ENCODE measurements at places on chromosomes 6 and 20.

DNA sequence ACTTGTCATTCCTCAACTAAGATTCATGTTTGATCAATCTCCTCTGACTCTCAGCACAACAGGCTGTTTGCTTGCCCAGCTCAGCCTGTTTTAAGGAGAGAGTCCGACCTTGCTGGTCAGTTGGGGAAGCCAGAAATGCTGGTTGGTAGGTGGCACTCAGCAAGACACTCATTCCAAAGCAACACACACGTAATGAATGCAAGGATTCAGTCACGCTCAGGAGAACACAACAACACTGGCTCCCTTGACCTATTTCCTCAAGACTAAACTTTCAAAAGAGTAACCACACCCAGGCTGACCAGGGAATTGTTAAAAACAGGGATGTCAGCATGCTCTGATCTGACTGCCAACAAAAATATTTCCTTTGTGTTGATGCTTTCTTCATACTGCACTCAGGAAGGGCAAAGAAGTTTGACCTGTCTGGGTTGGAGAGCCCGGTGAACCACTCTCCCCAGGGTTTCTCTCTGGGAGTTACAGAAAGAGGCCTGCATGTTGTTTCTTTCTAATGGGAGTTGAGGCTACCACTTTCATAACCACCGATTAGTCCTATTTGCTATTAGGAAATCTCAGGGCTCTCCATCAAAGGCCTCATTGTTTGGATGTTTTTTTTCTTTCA is 25.6 kb upstream of the PREP start:
- no peak for DNase-seq

DNA sequence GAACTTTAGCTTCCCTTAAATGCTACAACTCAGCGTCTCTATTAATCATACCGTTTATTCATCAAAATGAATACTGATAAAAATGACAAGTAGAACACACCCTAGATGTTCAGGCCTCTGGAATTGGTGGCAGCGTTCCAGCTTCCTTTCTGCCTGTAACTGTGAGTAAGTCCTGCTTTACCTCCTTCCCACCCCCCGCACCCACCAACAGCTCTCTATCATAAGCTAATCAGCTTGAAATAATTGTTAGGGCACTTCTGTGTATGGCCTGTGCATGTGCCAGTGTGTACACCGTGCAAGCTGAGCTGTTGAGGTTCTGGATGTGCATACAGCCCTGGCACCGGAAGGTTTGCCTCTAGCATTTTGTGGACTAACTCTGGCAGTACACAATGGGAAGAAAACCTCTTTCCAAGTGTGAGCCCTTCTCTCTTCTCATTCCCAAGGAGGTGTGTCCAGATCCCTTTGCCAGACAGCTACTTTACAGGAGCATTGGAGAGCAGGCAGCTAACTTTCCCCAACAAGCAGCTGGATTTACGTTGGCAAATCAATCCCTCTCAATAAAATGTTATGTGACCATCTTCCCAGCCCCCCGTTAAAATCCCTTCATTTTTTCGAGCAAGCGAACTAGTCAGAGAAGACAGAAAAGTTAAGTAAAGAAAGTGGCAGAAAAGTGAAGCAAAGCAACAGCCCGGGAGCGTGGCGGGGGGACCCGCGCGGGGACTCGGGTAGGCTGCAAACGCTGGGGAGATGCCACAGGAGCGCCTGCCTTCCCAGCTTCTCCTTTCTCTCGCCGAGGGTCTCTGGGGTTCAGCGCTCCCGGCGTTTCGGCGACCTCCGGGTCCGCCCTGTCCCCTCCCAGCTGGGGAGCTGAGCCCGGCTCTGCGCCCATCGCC is 803 bp upstream of the ADGRG6 start:
- DNase-seq, result no peak

DNA sequence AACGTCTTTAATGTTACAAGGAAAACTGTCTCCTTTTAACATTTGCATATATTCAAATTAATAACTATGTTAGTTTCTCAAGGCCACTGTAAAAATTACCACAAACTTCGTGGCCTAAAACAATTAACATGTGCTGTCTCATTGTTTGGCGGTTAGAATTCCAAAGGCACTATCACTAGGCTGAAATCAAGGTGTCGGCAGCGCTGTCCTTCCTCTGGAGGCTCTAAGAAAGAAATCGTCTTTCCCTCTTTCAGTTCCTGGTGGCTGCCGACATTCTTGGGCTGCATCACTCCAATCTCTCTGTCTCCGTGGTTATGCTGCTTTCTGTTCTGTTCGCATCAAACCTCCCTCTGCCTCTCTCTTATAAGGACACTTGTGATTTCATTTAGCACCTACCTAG is 4.2 kb downstream of the TPD52L1 start:
- no peak for DNase-seq

GRCh38 chr6:136111831-136112230 is 138.3 kb downstream of the MTFR2 start:
- DNase-seq, result no peak

DNA sequence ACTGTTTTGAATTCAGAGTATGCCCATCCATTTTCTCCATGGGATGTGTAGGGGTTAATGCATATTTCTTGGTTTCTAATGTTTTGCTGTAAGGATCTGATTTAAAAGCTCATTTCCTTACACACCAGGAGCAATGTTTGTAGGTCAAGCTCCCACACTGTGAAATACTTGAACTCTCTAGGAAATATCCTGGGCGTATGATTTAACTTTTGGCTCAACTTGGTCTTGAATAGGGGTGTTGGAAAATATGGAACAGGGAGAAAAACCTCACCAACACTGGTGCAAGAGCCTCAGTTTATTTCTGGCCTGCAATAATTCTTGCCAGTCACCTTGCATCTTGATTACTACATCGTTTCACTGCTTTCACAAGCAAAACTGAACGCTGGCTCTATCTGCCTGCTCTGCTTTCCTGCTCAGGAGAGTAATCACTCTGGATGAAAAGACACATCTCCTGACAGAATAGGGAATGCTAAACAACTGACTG is 25.1 kb upstream of the RFPL4B start:
- no peak for DNase-seq

- no peak for DNase-seq
Measured at GRCh38 chr6:75935473-75935793, 137.0 kb downstream of the IMPG1 start.

DNA sequence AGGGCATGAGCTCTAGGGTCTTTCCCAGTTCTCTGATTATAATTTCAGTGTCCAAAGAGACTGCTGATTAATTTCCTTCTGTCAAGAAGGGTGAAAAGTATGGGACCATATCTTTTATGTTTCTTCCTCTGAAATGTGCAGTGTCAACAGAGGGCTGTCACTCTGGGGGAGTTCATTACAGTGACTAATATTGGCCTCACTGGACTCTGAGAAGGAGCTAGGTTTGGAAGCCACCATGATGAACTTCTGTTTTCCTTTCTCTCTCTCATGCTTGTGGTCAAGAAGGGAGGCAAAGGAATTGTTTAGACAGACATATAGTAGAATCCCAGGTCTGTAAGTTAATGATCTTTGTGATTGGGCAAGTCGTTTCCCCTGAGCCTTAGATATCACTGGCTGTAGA is 41.8 kb upstream of the BMP6 start:
- DNase-seq, result no peak

- peak; percentile 1 for DNase-seq
Measured at GRCh38 chr6:47308552-47309290, 984 bp downstream of the TNFRSF21 start.

GRCh38 chr6:146697921-146698320 is 99.1 kb downstream of the ADGB start:
- DNase-seq, result no peak

GRCh38 chr6:3355358-3356055 is 96.8 kb downstream of the PSMG4 start:
- no peak for DNase-seq

- DNase-seq, result no peak
Measured at GRCh38 chr6:89640804-89641203, 2.3 kb upstream of the LYRM2 start.

DNA sequence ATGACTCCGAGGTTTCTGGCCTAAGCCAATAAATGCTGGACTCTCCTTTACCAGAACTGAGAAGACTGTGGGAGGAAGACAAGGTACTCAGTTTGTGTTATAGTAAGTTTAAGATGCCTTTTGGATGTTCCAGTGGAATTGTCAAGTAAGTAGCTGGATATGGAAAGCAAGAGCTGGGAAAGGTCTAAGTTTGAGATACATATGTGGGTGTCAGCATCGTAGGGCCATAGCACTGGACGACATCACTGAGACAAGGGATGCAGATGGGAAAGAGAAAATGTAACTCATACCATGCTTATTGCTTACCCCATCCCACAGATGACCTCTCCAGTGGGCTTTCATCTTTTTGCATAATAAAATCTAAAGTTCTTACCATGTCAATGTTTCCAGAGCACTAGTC is 45.5 kb upstream of the ZNF217 start:
- DNase-seq, result no peak

DNA sequence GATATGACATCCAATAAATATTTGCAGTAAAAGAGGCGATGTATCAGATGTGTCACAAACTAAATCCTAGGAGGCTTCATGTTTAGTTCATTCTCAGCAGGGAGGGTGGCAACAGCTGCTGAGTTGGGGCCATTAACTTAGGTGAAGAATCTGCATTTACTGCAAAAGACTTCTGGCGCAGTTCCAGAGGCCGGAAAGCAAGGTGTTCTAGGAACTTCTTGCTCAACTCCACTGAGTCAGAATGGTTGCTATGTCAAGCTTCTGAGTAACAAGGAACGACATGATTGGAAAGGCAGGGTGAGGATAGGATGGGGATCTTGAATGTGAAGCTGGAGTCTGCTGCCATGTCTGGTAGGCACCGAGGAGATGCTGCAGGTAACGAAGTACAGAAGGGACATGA is 11.7 kb downstream of the ADNP start:
- DNase-seq, result no peak

- no peak for DNase-seq
Measured at GRCh38 chr20:7362601-7363000, 577.7 kb downstream of the HAO1 start.

DNA sequence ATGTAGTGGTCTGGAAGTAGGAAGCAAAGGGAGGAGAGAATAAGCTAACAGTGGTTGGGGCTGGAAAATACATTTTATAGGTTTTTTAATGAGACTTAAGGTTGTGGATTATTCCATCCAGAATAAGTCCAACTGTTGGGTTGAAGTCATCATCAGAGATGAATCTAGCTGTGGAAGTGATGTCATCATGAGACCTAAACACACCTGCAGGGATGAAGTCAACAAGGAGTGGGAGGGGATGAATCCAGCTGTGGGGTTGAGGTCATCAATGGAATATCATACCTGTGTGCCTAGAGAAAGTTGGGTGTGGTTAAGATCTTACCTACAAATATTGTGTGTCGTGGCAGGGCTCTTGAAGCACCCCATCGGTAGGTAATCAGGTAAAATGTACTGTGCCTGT is 730.7 kb downstream of the RFPL4B start:
- no peak for DNase-seq

GRCh38 chr20:49505518-49505917 is 23.1 kb upstream of the KCNB1 start:
- DNase-seq, result peak; percentile 55

Measured in NCI-H1694 (cell line).